Left lung (tissue), 14 donors: ENCODE measurements at places on chromosomes 4 and X. TPM values are rescaled to one million over a fixed set of nuclear protein-coding genes. Genes with fewer than 3 reads are reported as not detected.

DNA sequence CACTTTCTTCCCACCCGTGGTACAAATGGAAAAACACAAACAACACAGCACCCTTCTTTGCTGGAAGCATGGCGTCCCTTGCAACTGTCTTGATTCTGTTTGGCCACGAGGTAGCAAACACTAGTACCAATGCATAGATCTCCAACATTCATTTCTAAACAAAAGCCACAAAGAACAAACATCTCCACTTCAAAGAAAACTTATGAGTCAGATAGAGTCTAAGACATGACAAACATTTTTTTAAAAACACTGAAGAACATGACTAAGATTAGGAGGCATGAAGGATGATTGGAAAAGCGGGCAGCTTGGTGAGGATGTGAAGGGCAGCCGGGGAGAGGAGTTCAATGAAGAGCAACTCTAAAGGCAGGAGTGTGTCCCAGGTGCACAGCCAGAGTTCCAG is 197.6 kb upstream of the FAM9B start:
- no peak overlapping the region for H3K4me3 ChIP-seq
- no peak for DNase-seq
- no peaks in the 10 kb centered on the region for H3K36me3 ChIP-seq
- no peaks in the 10 kb centered on the region for H3K4me1 ChIP-seq

DNA sequence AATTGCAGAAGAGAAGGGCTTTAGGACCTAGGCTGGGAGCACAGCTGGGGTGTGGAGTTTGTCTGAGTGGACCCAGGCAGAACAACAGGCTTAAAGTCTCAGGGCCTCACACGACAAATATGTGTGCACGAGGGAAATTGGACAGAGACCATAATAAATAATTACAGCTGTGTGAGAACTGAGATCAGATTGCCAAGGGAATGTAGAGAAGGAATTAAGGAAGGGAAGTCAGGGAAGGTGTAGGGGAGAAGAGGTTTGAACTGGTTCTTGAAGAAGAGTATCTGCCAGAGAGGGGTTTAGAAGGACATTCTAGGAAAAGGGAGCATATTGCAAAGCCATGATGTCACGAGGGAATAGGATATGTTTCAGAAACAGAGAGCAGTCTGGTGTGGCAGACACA is 120.7 kb upstream of the TSPAN5 start:
- no peak overlapping the region for H3K27ac ChIP-seq
- no peak for DNase-seq
- no peak overlapping the region for H3K4me3 ChIP-seq
- no peaks in the 10 kb centered on the region for H3K4me1 ChIP-seq

- H3K27me3 ChIP-seq = no peaks in the 10 kb centered on the region
- no peak for DNase-seq
- H3K36me3 ChIP-seq = no peaks in the 10 kb centered on the region
- H3K4me3 ChIP-seq = no peak overlapping the region
- no peaks in the 10 kb centered on the region for H3K4me1 ChIP-seq
Observed at GRCh38 chrX:20471483-20471882, 204.8 kb upstream of the RPS6KA3 start.

GRCh38 chrX:111490688-111491087 is 20.8 kb upstream of the SERTM2 start:
- no peaks in the 10 kb centered on the region for H3K4me1 ChIP-seq
- no peaks in the 10 kb centered on the region for H3K27me3 ChIP-seq
- no peaks in the 10 kb centered on the region for H3K36me3 ChIP-seq
- no peak overlapping the region for H3K27ac ChIP-seq
- DNase-seq = no peak
- no peak overlapping the region for H3K4me3 ChIP-seq

DNA sequence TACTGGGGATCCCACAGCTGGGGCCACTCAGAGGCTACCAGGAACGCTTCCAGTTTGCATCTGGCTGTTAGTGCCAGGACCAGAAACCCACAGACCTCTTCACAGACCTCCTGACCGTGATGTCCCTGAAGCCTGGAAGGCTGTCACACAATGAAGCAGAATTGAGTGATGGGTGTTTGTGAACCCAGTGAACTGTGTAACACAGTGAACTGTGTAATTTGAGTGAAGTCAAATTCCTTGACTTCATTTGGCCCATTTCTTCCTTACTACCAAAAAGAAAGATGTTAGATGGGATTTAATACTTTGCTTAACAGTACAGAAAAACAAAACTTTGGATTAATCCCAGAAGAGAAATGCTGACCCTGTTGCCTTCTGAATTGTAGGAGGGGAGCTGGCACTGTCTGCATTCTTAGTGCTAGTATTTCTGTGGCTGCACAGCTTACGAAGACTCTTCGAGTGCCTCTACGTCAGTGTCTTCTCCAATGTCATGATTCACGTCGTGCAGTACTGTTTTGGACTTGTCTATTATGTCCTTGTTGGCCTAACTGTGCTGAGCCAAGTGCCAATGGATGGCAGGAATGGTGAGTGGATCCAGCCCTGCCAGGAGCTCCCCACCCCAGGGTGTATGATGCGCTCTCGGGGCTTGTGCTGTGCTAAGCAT is 17.8 kb downstream of the SRD5A3 start:
- DNase-seq = no peak
- no peak overlapping the region for H3K27ac ChIP-seq
- no peaks in the 10 kb centered on the region for H3K36me3 ChIP-seq
- H3K27me3 ChIP-seq = no peaks in the 10 kb centered on the region
- H3K4me3 ChIP-seq = no peak overlapping the region

DNA sequence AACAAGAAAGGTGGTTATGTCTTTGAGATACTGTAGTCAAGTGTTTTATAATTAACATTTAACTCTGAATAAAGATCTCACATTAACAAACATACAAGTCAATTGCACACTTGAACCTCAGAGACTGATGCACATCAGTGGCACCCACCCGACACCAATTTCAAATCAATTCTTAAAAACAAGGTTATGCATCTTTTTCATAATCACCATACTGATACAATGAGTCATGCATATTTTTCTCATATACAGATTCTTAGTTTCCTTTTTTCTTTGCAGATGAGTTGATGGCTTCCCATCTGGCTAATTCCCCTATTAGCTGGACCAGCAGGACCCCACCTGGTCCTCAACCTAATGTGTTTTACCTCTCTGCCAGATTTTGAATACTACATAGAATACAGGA is 136.2 kb upstream of the RPL34 start:
- H3K27me3 ChIP-seq = no peaks in the 10 kb centered on the region
- no peaks in the 10 kb centered on the region for H3K4me1 ChIP-seq
- no peak for DNase-seq
- H3K27ac ChIP-seq = no peak overlapping the region

GRCh38 chr4:11908205-11908604 is 479.5 kb upstream of the HS3ST1 start:
- no peak overlapping the region for H3K27ac ChIP-seq
- no peaks in the 10 kb centered on the region for H3K36me3 ChIP-seq
- no peaks in the 10 kb centered on the region for H3K27me3 ChIP-seq
- H3K4me1 ChIP-seq = no peaks in the 10 kb centered on the region
- DNase-seq = no peak
- no peak overlapping the region for H3K4me3 ChIP-seq

- H3K4me3 ChIP-seq = no peak overlapping the region
- DNase-seq = no peak
- no peaks in the 10 kb centered on the region for H3K4me1 ChIP-seq
- no peaks in the 10 kb centered on the region for H3K27me3 ChIP-seq
- no peak overlapping the region for H3K27ac ChIP-seq
Observed at GRCh38 chr4:84826681-84827080, 139.8 kb downstream of the WDFY3 start.

GRCh38 chr4:4426511-4427120 is 39.7 kb downstream of the NSG1 start:
- H3K4me3 ChIP-seq = no peak overlapping the region
- no peaks in the 10 kb centered on the region for H3K27me3 ChIP-seq
- DNase-seq = no peak

DNA sequence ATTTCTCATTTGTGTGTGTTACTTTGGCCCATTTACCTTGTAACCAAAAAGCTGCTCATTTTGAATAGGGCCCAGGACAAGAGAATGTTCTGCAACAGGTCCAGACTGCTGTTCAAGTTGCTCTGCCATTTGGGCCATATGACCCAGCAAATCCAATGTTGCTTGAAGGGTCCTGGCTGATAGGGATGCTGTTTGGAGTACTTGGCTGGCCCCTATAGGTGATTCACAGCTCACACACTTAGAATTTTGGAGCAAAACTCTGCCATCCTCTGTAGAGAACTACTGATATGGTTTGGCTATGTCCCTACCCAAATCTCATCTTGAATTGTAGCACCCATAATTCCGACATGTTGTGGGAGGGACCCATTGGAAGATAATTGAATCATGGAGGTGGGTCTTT is 131.5 kb downstream of the AASDH start:
- H3K27ac ChIP-seq = no peak overlapping the region
- H3K4me1 ChIP-seq = no peaks in the 10 kb centered on the region
- no peaks in the 10 kb centered on the region for H3K36me3 ChIP-seq
- H3K4me3 ChIP-seq = no peak overlapping the region
- no peaks in the 10 kb centered on the region for H3K27me3 ChIP-seq

- H3K4me3 ChIP-seq = no peak overlapping the region
- H3K27ac ChIP-seq = no peak overlapping the region
- no peaks in the 10 kb centered on the region for H3K4me1 ChIP-seq
- DNase-seq = no peak
Observed at GRCh38 chr4:43047058-43047457, 154.5 kb downstream of the GRXCR1 start.

- no peaks in the 10 kb centered on the region for H3K27me3 ChIP-seq
- no peak overlapping the region for H3K27ac ChIP-seq
- H3K4me3 ChIP-seq = no peak overlapping the region
- no peaks in the 10 kb centered on the region for H3K36me3 ChIP-seq
- no peaks in the 10 kb centered on the region for H3K4me1 ChIP-seq
Observed at GRCh38 chr4:74874753-74875367, 58.1 kb upstream of the PARM1 start.

DNA sequence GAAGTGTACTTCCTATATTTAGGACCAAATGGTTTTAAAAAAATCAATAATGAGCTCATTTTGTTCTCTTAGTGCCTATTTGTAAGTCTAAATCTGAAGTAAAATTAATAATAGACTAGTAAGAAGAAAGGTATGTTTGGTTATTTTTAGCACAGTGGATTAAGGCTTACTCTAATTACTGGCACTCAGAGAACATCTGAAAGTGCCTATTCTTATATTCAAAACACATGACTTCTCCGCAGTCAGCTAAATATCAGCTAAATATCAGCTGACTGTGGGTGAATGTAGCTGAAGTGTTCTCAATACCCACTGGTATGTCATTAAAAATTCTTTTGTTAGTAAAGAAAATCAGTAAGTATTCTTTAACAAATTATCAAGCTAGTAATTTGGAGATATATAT is 6.0 kb downstream of the AP1S2 start:
- H3K36me3 ChIP-seq = peaks cover 6% of the 10 kb centered on the region
- H3K27me3 ChIP-seq = no peaks in the 10 kb centered on the region
- H3K4me1 ChIP-seq = peaks cover 15% of the 10 kb centered on the region
- DNase-seq = no peak
- H3K4me3 ChIP-seq = no peak overlapping the region
- peak overlapping the region; percentile 15 for H3K27ac ChIP-seq

DNA sequence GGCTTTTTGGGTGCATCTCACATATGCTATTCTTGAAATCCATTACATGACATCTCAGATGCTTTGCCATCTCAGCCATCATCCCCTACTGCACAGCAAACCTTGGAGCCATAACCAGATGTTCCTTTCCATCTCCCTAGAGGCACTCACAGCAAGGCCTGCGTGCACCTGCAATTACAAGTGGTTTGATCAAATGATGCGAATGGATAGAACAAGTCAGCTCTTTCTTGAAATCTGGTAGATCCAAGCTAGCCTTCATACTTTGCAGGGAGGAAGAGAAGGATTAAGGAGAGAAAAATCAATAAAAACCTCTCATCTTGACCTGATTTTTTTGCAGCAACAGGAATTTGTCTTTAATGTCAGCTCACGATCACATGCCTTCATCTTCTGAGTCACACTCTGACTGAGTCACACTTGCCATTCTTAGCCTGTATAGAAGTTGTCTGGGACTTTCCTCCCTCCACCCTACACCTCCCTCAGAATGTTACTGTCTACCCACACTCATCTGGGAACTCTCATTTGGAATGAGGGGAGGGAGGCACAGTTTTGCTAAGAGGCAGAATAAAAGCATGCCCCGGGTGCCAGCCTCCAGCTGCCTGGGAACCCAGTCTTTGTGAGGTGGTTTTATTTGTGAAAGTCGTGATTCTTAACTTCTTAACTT is 11.9 kb upstream of the TRIML1 start:
- H3K27me3 ChIP-seq = no peaks in the 10 kb centered on the region
- no peak overlapping the region for H3K4me3 ChIP-seq
- H3K4me1 ChIP-seq = no peaks in the 10 kb centered on the region

DNA sequence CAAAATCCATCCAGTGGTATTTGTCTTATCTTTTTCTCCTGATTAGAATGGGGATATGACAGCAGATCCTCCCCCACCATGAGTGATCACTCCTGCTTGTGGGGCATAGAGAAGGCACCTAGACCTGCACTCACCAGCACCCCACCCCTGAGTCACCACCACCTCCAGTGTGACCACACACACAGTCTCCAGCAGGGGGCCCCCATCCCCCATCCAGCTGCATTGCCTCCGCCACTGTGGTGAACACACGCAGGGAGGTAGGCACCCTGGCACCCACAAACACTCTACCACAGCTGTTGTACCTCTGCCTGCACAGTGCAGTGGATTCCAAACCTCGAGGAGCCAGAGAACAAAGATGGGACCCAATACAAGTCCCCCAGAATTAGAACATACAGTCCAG is 9.0 kb upstream of the MAGEA8 start:
- no peaks in the 10 kb centered on the region for H3K36me3 ChIP-seq
- no peaks in the 10 kb centered on the region for H3K4me1 ChIP-seq
- peak; percentile 3 for DNase-seq
- H3K27ac ChIP-seq = no peak overlapping the region
- no peaks in the 10 kb centered on the region for H3K27me3 ChIP-seq
- no peak overlapping the region for H3K4me3 ChIP-seq

GRCh38 chr4:40747207-40747835 is 2.4 kb upstream of the NSUN7 start:
- no peaks in the 10 kb centered on the region for H3K36me3 ChIP-seq
- no peak overlapping the region for H3K27ac ChIP-seq
- H3K4me3 ChIP-seq = no peak overlapping the region
- no peak for DNase-seq

DNA sequence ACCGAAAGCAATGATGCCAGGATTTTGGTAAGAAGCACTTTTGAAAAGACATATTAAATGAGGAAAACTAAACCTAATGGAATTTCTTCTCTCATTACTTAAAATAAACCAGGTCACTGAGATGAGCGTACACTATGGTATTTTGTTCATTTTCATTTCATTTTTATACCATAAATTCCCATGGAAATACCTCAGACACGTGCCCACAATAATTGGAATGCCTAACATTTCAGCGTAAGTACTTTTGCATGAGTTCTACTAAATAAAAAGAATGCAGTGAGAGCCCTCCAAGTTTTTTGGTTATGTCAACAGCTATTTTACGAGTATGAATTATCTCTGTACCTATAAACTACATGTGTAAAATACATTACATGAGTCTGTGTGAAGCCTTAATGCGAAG is 3.2 kb downstream of the CAMK2D start:
- peaks cover 48% of the 10 kb centered on the region for H3K4me1 ChIP-seq
- no peak for DNase-seq
- H3K27me3 ChIP-seq = no peaks in the 10 kb centered on the region
- H3K4me3 ChIP-seq = peak overlapping the region; percentile 79

Gene ODAM
- 3.5 TPM for total RNA-seq

Gene SASH3
- total RNA-seq = 17.1 TPM

Gene RASL11B
- 3.4 TPM for total RNA-seq

Gene AR
- total RNA-seq = 3.9 TPM

Gene MSX1
- total RNA-seq = 2.0 TPM

Gene PGAM4
- total RNA-seq = not detected

Gene GALNTL6
- 0.16 TPM for total RNA-seq

Gene GPC4
- 34.4 TPM for total RNA-seq
